ENCODE measurements at places on chromosomes 5 and 9.
A peak's percentile ranks its signal among the peaks of the same experiment; 100 is the strongest.

DNA sequence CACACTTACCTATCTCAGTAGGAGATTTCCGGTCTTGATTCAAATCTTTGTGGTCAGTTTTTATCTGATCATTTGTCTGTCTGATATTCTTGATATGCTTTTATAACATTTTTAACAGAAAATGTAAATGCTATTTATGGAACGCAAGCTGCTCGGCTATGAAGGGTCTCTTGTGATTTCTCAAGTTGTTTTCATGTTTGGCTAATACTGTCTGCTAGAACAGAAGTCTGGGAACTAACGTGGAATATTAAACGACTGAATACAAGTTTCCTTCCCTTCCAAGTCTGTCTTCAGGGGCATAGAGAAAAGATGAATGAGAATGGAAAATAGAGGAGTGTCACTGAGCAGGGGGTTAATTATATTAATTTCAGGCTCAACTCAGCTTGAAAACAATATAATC lies 27.6 kb downstream of the SNCAIP start:
- DNase-seq = no peak

- no peak for DNase-seq
These were observed 35.8 kb downstream of the MTREX start for GRCh38 chr5:55343609-55344008.

- DNase-seq = no peak
These were observed 55.9 kb upstream of the NKD2 start for GRCh38 chr5:952597-953271.

DNA sequence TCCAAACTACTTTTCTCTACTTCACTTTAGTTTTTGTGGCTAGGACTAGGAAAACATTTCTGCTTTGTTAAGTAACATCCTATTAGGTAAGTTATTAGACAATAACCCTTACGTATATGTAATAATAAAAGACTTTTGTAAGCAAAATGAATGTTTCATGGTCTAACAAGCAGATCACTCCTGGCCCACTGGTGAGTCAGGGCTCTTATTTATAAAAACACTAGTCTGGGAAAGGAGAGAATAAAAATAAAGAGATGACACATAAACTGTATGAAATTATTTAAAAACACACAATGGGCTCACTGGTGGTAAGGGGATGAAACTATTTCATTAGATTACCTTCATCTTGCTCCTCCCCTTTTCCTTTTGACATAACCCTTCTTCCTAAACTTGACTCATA lies 2212.2 kb upstream of the ACO1 start:
- no peak for DNase-seq

GRCh38 chr5:82684165-82684564 lies 393.0 kb downstream of the TMEM167A start:
- no peak for DNase-seq

DNA sequence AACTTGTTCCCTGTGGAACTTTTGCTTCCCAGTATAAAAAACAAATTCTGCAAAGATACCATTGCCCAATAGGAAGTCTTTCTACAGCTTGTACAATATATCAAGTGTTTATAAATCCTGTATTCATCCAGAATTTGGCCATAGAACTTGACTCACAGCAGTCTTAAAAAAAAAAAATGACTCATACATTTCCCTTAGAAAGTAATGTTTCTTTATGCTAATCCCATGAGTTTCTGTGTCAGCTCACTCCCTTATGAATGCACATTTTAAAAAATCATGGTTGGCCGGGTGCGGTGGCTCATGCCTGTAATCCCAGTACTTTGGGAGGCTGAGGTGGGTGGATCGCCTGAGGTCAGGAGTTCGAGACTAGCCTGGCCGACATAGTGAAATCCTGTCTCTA lies 89.3 kb upstream of the DMRT1 start:
- DNase-seq = no peak

DNA sequence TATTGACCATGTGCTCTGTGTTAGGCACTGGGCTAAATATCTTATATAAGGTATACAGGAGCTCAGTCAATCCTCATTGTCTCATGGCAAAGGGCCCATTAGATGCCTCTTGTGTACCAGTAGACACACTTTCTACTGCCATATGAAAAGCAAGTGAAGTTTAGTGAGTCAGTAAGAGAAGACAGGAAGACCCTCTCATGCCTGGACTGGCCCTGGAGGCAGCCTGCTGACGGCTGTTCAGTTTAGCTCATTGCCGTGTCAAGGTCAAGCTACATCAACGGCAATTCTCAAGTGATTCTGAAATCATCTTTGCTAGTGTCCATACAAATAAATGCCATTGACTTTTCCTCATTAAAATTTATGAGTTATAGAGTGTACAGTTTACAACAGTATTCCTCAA lies 237.9 kb downstream of the IRX1 start:
- no peak for DNase-seq

DNA sequence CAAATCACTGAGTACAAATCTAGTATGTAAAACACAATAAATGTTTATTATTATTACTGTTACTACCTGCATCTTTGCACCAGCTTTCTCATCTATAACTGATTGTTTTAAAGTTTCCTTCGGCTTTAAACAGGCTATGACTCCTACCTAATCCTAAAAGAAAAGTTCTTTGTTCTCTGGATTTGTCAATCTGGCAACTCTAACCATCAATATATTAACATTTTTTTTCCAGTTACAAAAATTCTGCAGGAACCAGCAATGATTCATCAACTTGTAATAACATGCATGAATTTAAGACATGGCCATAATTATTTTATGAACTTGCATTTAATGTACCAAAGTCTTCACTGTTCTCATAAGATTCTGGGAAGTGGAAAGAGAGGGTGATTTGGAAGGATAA lies 228.5 kb downstream of the PIK3R1 start:
- DNase-seq = no peak

GRCh38 chr9:132381966-132382541 lies 24.6 kb downstream of the TTF1 start:
- DNase-seq = no peak

DNA sequence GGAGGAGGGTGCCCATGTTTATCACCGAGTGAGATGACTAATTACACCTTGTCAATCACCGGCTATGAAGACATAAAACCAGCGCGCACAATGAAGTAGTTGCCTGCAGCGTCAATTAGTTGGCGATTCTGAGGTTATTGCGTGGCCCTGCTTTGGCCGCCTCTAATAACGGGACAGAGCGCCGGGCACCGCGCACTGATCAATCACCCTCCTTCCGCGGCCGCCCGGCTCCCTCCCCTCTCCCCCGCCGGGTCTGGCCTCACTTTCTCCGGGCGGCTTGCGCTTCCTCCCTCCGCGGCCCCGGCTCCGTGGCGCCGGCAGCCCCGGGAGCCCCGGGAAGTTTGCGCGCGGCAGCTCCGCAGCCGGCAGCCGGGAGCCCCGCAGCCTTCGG lies 3.3 kb upstream of the LHX2 start:
- DNase-seq = no peak

DNA sequence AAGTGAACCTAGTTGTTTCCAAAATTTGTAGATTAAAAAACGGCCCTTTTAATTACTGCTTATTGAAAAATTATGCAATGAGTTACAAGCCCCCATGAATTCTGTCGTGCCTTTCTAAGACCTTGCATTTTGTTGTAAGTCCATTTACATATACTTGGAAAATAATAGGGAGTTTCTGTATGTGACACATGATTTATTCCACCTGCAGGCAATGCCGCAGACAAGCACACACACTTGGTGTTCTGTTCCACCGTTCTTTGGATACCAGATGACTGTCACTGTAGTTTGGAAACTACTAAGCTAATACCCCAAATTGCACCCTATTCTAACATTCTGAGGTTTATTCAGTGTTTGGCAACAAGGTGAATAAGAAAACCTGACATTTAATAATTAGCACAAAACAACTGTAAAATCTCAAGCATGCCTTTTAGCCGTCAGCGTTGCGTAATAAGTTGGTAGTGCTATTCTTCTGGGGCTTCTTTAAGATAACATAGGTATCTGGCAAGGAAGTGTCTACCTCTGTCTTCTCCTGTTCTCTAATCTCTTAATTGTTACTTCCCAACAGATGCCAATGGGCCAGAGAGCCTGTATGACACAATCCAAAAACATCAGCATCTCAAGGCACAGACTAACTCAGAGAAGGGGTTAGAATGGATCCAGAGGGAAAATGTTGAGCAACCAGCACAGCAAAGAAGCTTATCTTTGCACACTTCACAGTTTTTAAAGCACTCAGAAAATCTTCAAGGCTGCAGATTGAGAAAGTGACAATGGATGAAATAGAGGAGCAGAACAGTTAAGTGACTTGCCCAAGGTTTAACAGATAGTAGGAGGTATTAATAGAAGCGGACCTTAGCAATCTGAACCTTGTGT lies 48.2 kb upstream of the DPYSL3 start:
- no peak for DNase-seq

DNA sequence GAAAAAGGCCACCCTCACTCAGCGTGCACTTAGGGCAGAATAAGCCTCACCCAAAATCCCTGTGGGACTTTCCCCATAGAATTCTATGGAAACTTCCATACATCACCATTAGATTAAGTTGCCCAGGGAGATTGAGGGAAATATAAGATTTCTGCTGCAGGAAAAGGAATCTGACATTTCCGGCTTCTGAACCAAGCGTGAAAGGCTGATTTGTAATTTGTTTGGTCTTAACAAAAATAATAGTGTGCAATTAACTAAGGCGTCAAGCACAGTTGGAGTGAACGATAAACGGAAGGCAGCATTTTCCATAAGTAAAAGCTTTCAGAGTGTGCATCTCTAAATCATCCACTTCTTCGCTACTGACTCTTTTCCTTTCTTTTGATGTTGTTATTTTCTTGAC lies 14.0 kb downstream of the UBE2QL1 start:
- no peak for DNase-seq

- no peak for DNase-seq
These were observed 105.7 kb downstream of the NR3C1 start for GRCh38 chr5:143297756-143298155.

DNA sequence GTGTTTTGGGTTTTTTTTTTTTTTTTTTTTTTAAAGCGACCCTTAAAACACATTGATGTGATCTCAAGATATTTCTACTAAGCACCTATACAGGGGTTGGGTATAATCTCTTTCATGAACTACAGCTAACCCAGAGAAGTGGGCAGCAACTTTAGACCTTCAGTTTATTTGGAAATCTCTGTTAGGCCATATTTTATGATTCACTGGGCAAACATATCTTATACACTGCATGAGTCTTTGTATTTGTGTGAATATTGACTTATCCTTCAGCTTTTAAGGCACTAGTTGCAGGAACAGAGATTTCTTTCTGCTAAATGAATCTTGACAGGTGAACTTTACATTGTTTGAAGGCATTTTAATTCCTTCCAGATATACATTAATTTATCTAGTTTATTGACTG lies 194.4 kb downstream of the ARRDC3 start:
- DNase-seq = no peak

GRCh38 chr9:21679432-21679831 lies 123.0 kb upstream of the MTAP start:
- DNase-seq = no peak

DNA sequence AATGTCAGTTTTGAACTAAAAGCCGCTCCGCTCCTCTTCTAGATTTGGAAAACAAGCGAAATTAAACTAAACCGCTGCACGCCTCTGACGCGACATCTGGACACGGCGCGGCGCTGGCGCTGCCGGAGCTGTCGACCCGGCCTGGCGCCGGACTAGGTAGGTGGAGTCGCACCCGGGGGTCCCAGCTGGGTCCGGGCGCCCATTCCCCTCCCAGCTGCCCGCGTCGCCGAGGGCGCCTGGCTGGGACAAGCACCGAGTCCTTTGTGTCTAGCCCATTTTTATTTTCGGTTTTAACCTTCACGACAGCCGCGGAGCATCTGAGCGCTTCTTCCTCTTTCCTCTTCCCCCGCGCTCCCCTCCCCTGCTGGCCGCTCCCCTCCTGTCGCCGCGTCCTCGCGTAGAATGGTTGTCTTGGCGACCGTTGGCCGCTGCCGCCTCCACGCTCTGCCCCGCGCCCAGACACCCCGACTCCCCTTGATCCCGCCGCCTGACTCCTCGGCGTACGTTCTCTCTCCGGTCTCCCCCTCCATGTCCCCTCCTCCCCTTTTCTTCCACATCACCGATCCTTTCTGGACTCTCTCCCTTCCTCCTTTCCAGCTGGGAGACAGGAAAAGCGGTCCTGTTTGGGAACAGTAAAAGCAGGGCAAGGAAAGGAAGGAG lies 545 bp downstream of the CDKN2B-AS1 start:
- peak; percentile 83 for DNase-seq

DNA sequence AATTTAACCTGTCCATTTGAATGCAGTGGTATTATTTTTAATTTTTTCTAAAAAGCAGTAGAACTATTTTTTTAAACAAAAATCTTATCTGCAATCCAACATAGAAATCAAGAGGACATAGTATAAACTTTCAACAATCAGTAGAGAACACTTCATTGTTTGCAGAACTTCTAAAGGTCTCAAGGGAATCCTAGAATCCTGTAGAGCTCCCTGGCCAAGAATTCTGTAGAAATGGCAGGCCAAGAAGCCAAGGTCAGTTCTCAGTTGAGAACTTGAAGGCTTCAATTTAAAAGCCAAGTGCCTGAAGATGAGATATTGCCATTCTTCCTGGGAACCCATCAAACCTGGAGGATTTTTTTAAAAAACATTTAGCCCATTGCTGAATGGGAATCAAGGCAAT lies 199.2 kb upstream of the KLF4 start:
- DNase-seq = no peak

DNA sequence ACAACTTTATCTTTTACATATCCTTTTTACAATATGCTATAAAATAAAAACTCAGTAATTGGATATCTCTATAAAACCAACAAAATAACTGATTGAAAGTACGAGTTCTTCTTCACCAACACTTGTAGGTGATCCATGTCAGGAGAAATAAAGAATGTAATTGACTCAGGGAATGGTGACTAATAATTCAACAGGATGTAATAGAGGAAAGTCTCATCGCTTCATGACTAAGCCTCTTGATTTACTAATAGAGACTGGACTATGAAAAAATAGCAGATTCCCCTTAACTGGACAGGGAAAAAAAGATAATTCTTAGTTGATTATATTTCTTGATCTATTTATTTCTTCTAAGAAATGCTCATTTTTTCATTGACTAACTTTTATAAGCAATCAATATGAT lies 507.7 kb upstream of the PTGER4 start:
- no peak for DNase-seq

DNA sequence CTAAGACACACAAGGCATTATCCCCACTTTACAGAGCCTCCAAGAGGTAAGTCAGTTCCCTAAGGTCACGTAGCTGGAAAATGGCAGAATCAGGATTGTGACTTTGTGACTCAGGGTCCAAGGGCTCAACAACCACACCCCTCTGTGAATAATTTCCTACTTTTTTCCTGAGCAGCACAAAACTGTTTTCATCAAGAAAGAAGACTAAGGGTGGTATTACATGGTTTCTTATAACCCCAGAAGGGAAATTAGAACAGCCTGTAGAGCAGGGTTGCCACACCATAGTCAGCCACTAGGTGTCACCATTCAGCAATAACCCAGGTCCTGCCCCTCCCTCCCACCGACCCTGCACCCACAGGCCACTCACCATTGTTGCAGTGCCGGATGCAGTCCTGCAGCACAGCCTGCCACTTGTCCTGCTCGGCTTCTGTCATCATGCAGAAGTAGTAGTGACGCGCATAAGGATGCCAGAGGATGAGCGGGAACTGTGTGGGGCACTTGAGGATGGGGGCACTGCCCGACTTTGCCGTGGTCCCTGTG lies 72.1 kb downstream of the LRSAM1 start:
- DNase-seq = no peak

- peak; percentile 55 for DNase-seq
These were observed 394.9 kb downstream of the GADD45G start for GRCh38 chr9:89999534-90000370.

GRCh38 chr9:33227008-33227398 lies 13.0 kb upstream of the SPINK4 start:
- DNase-seq = no peak

All from NCI-H2227 treated with DMSO at 0.1 percent for 48 hours (cell line).